ENCODE measurements at places on chromosomes 1 and 21.

DNA sequence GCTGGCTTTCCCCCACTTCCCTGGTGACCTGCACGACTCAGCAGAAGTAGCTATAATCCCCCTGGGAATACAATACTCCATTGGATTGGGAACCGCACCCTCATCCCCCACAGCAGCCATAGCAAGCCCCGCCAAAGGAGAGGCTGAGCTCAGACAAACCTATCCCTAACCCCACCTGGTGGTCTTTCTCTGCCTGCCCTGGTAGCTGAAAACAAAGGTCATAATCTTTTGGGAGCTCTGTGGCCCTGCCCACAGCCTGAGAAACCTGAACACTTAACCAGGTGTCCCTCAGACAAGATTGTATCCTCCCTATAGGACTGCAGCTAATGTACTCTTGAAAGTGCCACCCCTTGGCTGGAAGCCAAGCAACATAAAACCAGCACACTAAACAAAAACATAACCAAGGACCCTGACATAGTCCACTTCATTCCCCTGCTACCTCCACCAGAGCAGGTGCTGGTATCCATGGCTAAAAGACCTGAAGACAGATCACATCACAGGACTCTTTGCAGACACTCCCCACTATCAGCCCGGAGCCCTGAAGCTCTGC, 71.6 kb upstream of the RUNX1 start:
- ATAC-seq = no peak

GRCh38 chr1:59146651-59147358, 150.1 kb upstream of the FGGY start:
- ATAC-seq = peak; percentile 61

DNA sequence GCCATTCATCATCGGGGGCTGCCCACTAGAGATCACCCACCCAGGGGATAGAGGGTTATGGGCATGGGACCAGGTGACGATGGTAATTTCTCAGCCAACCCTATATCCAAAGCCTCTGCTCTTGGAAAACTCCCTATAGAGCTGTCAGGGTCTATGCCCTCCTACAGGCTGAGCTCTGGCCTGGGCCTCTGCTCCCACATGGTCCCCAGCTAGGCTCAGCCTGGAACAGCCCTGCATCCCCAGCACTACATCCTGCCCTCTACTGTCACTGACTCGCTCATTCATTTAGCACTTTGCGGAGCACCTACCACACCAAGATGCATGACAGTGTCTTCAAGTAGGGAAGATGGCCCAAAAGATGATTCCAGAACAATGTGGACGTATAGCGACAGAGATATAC, 45.0 kb upstream of the EPS8L3 start:
- no peak for ATAC-seq

- ATAC-seq = no peak
Observed at GRCh38 chr21:46454142-46454541, 4.5 kb upstream of the DIP2A start.

- peak; percentile 29 for ATAC-seq
Observed at GRCh38 chr1:17274186-17275170, 25.6 kb downstream of the PADI3 start.

DNA sequence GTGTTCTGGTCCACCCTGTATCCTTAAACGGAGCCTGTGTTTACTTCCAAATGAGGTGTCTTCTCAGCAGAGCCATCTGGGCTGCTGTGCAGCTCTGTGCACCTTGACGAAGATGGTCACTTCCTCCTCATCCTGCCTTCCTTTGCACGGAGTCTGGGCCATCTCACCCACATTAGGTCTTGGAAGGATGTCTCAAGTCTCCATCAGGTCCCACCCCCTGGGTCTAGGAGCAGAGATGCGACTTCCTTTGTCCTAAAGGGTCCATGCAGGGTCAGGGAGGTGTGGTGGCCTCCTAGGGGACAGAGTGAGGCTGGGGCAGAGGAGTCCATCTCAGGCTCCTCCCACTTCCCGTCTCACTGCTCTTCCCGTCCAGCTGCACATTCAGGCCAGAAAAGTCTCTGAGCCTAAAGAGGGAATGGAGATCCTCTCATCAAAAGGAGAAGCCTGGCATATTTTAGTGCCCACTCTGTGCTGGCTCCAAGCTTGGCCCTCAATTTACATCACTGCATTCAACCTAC, 209.2 kb downstream of the MATN1 start:
- no peak for ATAC-seq

- ATAC-seq = no peak
Observed at GRCh38 chr1:63918418-63918945, 144.7 kb downstream of the ROR1 start.

GRCh38 chr1:194184974-194185373, 998.6 kb upstream of the B3GALT2 start:
- no peak for ATAC-seq

GRCh38 chr1:147600119-147601111, 59.1 kb downstream of the BCL9 start:
- ATAC-seq = peak; percentile 3

DNA sequence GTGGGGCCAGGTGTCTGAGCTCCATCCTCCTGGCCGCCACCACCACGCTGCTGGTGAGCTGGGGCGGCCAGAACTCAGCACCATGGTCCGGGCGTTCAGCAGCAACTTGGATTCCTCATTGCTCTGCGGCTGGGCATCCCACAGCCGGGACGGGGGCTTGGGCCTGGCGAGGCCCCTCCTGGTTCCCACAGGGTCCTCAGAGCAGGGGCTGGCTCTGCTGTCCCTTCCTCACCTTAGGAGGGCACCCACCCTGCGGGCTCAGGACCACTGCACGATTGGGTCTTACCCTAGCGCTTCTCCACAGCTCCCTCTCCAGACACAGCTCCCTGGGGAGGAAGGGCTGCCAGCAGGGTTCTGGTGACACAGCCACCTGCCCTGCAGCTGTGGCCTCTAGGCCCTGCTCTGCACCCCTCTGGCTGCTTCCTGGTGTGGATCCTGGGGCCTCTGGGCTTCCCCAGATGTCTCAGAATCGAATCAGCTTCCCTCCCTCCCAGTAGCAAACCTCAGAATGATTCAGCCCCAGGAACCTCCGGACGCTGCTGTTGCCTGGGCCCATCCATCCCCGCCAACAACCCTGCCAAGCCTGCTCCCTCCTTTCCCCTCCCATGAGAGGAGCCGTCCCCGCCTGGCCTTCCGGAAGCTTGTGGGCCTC, 25.0 kb downstream of the CRYAA start:
- ATAC-seq = peak; percentile 57

GRCh38 chr1:85343213-85343611, 66.8 kb upstream of the BCL10 start:
- ATAC-seq = no peak

Measured in activated T-helper 17 cell treated with anti-CD3 and anti-CD28 coated beads, Interleukin-2, amount 50 U/mL, for 72 hours (primary cell).